GM06990 (cell line): ENCODE measurements at places on chromosomes 2 and 18.

GRCh38 chr2:105919826-105920225, 175.1 kb downstream of the NCK2 start:
- DNase-seq = no peak

DNA sequence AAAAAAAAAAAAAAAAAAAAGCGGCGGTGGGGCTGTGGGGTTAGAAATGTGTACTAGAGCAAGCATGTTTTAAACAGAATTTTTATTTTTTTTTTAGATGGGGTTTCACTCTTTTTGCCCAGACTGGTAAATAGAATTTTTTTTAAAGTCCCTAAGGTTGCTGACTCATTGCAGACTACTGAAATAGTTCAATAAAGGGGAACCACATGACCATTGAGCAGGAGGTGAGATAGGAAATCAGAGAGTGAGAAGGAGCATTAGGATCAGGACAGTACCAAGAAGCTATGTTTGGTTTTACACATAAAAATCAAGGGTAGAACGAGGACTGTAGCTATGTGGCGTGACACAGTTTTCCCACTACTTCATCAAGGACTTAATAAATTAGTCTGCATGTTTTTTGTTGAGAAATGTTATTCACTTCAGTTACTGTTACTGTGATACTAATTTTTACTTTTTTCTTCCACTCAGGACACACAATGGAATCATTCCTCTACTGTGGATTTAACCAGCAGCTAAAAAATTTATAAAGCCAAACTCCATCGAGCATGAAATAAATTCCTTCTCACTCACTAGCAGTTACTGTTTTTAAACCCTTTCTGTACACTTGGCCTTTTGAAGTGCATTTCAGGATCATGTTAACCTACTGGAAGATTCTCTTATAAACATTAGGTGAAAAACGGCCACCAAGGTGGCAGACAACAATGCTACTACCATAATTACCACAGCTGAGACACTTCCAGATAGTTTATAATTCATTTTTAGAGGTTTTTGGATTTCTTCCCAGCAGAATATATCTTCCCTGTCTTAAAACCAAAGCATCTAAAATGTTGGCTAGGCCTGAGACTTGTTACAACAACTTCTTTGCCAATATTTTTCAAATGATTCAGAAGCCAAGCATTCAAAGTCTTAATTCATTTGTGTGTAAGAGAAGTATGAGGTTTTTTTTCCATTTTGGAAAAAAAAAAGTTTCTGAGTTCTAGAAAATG, 33.2 kb downstream of the LAMA1 start:
- no peak for DNase-seq

DNA sequence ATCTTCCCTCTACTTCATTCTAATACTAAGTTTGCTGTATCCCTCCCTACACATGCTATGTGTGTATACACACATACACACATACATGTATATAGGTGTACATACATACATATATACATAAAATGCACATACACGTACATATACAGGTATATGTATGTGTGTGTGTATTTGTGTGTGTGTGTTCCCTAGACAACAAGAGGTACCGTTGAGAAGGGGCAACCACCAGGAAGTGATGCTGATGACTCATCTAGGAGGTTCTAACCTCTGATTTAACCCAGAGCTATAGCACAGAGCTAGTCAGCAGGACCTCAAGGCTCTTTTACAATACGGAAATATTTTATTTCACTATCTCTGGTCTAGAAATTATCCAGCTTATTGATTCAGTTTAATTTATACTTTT, 139.2 kb downstream of the LAMA3 start:
- DNase-seq = peak; percentile 34

DNA sequence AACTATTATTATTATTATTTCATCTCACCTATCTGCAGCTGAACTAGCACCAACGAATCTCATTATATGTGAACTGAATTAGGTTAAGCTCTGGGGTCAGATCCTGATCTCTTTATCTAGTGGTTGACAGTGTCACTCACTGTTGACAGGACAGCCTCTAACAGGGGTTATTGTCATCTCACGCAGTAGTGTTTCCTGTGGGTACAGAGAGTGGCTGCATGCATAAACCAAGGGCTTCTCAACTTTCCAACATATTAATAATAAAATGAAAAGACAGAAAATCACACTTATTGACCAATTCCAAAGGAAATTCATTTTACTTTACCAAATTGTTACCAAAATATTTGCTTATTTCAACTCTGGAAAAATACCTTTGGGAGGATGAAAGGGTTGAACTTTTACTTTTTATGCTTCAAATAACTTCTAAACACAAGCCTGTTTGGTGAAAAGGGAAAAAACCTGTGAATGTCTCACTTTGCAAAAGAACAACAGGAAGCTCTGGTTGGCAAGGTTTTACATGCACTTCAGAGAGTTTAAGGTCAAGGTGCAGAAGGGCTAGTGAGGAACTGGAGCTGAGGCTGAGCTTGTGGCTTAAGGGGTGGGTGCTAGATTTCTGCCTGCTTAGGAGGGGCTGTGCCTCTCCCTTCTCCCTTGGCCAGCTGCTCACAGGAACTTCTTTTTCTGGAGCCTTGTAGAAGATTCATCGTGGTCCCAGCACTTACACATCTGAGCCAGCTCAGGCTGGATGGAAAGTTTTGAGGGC, 72.6 kb downstream of the CTAGE1 start:
- no peak for DNase-seq

DNA sequence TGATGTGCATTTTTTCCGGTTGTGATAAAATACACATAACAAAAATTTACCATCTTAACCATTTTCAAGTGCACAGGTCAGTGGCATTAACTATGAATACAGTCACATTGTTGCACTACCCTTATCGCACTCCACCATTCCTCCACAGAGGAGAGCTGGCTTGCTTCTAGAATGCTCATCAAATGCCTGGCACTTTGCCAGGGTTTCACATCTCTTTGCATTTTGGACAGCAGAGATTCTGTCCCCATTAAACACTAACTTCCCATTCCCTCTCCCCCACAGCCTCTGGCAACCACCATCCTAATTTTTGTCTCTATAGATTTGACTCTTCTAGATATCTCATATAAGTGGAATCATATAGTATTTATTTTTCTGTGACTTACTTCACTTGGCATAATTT, 165.0 kb downstream of the ASB1 start:
- DNase-seq = no peak

DNA sequence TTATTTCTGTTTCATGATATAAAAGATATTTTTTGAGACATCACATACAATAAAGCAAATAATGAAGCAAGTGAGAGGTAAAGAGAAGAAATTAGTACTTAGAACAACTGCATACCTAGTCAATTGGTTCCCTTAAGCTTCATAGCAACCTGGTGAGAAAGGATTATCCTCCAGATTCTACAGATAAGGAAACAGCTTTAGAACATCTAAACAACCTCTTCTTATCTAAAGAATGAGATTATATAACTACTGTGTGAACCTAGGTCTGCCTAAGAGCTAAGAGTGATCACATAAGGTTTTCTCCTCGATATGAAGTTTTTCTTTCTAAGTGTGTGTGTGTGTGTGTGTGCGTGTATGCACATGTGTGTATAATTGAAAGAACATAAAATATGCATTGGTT, 265.1 kb downstream of the NOL4 start:
- DNase-seq = no peak

GRCh38 chr2:225272173-225272572, 127.3 kb upstream of the NYAP2 start:
- DNase-seq = no peak

GRCh38 chr2:147232225-147232669, 612.6 kb upstream of the ACVR2A start:
- DNase-seq = no peak

- DNase-seq = no peak
These were observed 693.4 kb downstream of the SOCS6 start for GRCh38 chr18:70982292-70982691.

DNA sequence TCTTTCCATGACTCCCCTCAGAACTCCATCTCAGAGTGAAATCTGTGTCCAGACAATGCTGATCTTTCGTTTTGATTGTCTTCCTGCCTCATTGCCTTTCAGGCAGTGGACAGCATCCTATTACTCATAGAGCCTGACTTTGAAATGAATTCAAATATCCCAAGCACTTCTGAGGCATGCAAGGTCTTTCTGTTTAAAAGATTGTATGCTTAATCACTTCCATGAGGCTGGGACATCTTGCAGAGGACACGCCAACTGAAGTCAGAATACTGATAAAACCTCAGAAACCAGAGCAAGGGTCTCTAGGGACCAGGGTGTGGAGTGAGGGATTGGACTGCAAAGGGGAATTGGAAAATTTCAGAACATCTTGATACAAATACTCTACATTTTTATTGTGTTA, 836.5 kb upstream of the ID2 start:
- no peak for DNase-seq

DNA sequence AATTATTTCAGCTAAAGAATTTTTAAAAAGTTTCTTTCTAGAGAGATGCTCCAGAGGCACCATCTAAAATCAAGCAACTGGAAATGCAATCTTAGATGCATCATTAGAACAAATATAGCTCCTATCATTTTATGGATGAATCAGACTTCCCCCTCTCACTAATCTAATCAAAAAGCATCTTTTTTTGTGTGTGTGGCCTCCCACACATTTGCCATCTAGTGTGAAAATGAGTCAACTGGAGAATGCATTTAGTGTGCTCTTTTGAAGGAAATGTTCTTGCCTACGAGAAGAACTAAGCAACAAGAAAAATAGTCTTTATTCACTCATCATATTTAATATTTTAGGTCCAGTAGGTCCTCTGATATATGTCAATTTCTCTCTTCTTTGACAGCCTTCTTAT, 39.5 kb upstream of the FIGN start:
- no peak for DNase-seq

- no peak for DNase-seq
These were observed 90.4 kb downstream of the MBD2 start for GRCh38 chr18:54134053-54134452.

DNA sequence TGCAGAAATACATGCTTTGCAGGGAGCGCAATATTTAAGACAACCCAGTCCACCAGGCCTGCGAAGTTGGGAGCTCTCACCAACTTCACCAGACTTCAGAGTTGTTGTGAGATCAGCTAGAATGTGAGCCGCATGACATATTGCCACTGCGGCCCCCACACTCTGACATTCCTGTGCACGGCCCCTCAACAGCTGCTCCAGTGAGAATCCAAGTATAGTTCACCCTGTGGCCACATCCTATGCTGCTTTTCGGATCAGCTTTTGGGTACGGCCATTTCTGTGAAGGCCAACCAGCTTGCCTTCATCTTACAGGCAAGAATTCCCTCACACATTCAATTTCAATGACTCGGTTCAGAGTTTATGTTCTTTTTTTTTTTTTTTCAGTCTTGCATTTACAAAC, 177.8 kb downstream of the SOX11 start:
- no peak for DNase-seq

GRCh38 chr2:218020281-218020680, 17.5 kb upstream of the TNS1 start:
- no peak for DNase-seq

- DNase-seq = no peak
These were observed 113.7 kb downstream of the TTC27 start for GRCh38 chr2:32741575-32741974.

DNA sequence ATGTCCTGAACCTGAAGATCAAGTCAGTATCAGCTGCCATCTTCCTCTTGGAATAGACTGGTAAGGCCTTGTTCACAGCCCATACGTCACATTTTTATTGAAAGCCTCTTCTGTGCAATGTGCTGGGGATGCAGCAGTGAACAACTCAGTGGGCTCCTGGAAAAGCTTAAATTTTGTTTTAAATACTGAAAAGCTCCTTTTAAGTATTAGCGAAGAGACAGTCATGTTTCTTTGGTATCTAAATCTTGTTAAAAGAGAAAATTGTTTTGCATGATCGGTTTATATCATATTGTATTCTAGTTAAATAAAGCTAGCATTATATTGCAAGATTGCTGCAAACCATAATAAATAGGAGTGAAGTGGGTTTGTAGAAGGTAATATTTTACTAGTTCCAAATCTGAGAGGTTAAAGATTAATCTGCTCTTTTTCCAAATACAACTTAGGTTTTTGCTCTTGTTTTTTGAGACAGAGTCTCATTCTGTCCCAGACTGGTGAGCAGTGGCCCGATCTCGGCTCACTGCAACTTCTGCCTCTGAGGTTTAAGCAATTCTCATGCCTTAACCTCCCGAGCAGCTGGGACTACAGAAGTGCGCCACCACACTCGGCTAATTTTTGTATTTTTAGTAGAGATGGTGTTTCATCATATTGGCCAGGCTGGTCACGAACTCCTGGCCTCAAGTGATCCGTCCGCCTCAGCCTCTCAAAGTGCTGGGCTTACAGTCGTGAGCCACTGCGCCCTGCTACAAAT, 1.6 kb upstream of the RMDN2 start:
- no peak for DNase-seq

- no peak for DNase-seq
These were observed 250 bp upstream of the CHST10 start for GRCh38 chr2:100417711-100418124.

- no peak for DNase-seq
These were observed 184.8 kb upstream of the SOX11 start for GRCh38 chr2:5507367-5507766.

DNA sequence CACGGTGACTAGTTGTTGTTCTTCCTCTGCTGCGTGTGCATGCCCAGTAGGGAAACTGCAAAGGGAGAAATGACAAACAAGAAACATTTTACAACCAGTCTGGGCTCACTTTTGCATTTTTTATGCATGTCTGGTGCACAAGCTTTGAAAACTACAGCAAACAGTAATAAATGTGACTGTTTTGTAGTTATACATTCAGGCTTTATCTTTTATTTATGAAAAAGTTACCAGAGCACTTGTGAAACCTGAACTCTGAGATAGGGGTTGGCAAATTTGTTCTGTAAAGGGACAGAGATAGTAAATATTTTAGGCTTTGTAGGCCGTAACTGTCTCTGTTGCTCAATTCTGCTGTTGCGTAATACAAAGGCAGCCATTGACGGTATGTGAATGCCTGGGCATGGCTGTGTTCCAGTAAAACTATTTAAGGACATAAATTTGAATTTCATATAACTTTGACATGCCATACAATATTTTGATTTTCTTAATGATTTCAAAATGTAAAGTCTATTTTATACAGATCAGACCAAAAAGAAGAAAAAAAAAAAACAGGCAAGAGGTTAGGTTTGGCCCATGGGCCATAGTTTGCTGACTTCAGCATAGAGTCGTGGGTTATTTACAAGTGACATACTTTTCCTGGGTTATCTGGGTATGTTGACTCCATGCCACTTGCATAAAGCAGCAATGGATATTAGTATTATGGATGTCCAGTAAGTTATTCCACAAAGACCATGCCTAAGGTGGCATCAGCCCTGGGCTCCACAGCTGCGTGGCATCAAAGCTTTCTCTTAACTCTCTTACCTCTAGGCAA, 53.6 kb upstream of the EML6 start:
- DNase-seq = no peak
